ENCODE measurements at places on chromosomes 13 and 19.

GRCh38 chr19:49488863-49489537, 1.6 kb downstream of the RPL13A start:
- DNase-seq: no peak

GRCh38 chr13:104584481-104584880, 1518.3 kb upstream of the SLC10A2 start:
- no peak for DNase-seq

DNA sequence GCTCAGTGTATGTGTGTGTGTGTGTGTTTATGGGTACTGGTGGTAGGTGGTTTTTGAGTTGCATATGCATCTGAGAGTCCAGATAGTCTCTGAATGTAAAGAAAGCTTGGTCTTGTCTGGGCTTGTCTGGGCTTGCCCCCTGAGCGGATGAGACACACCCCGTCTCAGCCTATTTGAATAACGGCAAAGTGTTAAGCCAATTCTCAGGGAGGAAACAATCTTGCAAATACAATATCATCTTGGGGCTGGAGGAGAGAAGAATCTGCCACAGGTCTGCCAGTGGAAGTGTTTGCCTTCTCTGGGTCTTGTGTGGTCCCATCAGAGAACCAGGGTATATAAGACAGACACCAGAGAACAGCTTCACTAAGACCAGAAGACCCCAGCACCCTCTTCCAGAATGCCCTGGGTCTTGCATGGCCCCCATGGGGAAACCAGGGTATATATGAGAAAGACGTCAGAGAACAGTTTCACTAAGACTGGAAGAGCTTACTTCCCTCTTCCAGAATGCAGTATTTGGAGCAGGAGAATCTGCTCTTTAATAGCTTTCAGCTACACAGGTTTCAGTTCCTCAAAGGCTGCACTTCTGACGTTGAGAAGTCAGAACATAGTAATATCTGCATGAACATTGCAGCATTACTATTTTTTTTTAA, 13.3 kb downstream of the CD70 start:
- DNase-seq: no peak

DNA sequence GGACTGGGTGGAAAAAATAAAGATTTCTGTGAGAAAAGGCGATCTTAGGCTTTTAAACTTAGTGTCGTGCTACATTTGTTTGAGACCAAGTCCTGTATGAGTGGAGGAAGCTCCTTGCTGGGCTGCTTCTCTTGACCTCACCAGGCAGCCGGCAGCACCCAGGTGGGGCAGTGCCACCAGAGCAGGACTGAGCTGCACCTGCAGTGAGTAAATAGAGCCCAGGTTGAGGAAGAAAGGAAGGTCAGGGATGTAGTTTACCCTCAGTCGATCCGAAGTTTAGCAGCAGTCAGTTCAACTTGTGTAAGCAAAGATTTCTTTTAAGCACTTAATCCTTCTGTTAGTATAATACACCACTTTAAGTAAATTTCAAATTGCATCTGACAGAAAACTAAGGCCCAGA, 13.6 kb downstream of the HNRNPM start:
- no peak for DNase-seq

DNA sequence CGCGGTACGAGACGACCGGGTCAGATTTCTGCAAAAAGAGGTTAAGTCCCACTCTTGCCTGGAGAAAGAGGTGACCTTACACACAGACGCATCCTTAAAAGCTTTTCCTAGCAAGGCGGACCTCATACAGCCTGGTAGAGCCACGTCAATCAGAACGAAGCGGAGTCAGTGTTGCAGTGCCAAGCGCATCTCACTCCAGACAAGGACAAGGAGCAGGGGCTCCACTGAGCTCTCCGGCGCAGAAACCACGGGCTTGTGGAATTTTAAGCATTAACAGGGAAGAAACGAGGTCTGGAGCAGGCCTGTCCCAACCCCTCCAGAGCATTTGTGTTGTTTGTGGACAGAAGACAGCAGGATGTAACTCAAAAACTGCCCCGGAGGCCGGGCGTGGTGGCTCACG, 7.1 kb downstream of the EEF2 start:
- no peak for DNase-seq

GRCh38 chr19:17390665-17391370, 3.2 kb downstream of the CCDC194 start:
- DNase-seq: peak; percentile 75

DNA sequence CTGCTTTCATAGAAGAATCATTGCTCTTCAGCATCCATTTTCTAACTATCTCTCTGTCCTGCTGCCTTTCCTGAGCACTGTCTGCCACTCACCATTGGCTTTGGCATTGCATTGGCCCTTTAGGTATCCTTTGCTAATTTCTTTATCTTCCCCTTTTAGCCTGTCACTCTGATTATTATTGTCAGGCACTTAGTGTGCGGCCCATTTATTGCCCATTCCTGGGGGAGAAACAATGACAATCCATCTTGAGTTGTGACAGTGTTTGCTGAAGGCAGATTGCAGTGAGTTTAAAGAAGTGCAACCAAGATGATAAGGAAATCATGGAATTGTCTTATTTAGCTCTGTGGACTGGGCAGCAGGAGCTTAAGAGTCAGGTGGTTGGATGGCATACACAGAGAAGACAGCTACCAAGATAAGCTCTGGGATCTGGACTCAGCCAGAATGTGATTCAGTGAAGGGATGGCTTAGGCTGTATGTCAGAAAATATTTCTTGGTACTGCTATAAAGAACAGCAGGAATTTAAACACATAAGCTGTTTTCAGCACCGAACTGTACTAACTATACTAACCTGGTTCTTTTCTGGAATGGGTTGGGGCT, 25.3 kb downstream of the B3GLCT start:
- no peak for DNase-seq

DNA sequence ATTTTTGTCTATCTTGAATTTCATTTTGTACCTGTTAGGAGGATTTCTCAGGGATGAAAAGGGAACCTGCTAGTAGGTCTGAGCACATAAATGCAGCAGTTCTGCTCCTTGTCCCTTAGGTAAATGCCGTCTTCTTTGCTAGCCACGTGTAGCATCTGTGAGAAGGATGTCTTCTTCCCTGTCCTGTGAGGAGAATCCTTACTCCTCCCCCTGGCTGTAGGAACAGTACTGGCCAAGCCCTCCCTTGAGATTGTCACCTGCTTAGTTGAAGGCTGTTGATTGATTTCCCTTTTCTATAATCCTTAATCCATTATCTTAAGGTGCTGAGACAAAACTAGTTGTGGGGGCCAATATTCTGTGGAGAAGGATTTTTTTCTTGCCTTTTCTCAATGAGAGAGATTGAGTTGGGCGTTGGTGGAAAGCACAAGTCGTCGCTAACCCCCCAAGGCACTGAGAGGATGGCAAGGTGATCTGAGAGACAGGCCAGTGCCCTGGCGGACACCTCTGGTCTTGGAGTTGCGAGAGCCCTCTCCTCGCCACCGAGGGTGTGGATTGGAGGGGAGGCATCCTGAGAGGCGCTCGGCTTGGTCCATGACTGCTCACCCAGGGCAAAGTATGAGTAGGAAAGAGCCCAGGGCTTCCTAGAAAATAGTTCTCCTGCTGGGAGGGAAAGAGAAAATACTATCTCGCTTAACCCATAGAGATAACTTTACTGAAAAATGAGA, 216.7 kb downstream of the ATP8A2 start:
- no peak for DNase-seq

GRCh38 chr13:102945324-102945815, 99.5 kb downstream of the ERCC5 start:
- no peak for DNase-seq

GRCh38 chr19:15210323-15210781, 9.6 kb upstream of the NOTCH3 start:
- no peak for DNase-seq

- DNase-seq: no peak
Observed at GRCh38 chr19:55652311-55653128, 2.3 kb upstream of the U2AF2 start.

DNA sequence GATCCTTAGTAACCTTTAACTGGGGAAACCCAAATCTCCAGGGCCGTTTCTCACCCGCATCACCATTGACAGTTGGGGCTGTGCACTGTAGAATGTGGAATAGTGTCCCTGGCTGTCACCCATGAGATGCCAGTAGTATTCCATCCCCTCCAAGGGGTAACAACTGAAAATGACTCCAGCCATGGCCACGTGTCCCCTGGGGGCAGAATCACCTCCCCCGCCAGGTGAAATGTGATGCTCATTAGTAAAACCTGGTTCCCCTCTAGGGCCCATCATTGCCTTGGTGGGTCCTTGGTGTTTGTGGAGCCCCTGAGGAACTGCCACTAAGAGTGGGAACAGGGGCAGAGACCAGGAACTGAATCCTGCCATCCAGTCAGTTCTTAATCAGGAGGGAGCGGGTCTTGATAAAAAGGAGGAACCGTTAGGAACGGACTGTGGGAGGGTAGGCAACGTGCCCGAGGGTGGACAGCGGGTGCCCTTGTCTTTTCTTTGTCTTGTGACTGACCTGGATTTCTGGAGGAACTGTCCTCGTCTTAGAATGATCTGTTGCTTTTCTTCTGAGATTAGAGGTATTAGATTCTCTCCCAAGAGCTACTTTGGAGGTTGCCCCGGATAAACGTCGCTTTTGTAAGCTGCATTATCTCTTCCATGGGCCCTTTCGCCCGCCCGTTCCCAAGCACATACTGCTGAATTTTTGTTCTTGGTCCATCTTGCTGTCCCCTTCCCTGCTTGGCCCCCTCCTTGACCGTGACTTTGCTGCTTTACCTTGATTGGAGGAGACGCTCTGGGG, 3.5 kb downstream of the MYO9B start:
- DNase-seq: no peak

DNA sequence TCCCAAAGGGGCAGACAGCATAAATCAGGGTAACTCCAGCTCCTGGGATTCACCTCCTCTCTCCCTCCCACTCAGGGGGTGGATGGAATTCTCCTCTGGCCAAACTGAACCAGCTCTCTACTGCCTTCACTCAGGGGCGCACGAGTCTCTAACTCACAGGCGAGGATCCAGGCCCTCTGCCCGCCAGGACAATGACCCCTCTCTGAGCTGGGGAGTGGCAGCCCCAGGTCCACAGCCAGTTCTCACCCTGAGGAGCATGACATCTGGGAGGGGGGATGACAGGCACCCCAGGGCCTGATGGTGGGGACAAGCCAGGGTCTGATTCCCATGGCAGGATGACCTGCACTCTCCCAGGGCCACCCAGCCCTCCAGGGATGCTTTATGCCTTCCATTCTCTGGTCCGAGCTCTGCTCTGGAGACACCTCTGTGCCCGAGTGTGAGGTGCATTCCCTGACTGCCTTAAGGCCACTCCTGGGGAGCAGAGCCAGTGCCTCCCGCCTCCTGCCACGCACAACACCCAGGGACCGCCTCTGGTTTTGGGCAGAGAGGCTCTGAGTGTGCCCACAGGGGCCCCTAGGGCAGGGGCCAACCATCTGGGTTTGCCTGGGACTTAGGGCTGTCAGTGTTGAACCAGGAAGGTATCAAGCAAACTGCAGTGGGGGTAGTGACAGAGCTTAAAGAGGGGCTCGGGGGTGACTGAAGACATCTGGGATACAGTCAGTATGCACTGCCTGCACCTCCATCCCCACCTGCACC, 66.2 kb downstream of the GNG7 start:
- DNase-seq: no peak

DNA sequence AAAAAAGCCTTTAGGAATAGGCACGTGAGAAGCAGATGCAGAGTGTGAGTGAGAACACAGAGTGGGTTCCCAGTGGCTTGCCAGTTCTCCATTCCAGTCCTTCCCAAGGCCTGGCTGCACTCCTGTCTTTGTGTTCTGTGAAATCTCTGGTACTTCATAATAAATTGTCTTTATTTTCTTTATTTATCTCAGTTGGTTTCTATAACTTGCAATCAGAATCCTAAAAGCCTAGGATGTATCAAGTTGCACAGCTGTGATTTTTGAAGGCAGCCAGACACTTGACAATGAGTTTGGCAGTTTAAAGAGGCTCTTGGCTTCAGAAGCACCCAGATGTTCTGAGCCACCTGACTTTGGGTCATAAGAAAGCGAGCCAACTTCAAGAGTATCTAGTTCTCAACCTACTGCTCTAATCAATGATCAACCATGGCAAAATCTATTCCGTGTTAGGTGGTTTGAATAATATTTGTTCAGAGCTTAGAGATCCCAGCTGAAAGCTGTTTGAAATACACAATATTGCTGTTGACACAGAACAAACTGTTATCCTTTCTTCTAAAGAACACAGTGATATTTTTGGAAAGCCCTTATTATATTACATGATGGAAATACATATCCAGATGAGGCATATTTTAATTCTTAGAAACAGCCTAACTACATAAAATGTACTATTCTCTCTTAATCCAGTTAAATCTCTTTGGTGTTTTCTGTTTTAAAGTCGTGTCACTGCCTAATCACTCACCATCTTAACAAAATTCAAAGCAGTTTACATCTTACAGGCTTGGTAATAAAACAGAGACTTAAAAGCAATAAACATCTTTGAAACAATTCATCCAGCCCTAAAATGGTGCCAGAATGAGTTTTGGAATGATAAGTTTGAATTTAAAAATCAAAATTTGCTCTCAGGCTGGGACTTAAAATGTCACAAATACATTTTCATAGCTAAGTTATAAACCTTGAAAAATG, 483.0 kb upstream of the NBEA start:
- no peak for DNase-seq

GRCh38 chr13:105139380-105140285, 1395.8 kb downstream of the EFNB2 start:
- peak; percentile 22 for DNase-seq

DNA sequence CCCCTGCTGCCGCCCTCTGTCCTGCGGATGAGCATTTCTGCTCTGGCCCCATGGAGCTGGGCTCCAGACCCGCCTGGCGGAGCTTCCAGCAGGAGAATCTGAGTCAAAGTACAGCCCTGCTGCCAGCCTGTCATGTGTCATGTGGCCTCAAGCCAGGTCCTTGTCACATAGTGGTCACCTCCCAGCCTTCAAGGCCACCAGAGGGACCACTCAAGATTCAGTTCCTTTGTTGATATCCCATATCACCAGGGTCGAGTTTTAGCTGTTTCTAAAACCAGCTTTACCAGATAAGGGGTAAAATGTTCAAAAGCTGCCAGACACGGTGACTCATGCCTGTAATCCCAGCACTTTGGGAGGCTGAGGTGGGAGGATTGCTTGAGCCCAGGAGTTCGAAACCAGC, 13.4 kb downstream of the THOP1 start:
- DNase-seq: no peak

DNA sequence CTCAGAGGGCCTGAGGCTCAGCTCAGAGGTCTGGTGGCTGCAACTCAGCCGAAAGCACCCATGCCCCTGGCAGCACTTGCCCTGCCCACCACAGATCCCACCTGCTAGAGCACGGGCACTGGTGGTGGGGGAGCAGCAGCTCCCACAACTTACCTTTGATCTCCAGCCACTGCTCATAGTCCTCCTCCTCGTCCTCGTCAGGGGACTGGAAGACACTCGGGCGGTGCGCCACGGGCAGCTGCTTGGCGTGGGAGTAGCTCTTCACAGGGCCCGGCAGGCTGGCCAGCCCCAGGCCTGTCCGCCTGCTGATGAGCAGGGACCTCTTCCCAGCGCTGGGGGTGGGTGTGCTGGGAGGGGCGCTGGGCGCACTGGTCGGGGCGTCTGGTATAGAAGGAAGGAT, 14.6 kb downstream of the SUGP1 start:
- no peak for DNase-seq

- no peak for DNase-seq
Observed at GRCh38 chr13:33931397-33932311, 113.7 kb downstream of the RFC3 start.

- DNase-seq: no peak
Observed at GRCh38 chr13:50370303-50370950, 355.2 kb downstream of the KCNRG start.

- no peak for DNase-seq
Observed at GRCh38 chr13:100738176-100738855, 63.7 kb upstream of the TMTC4 start.

Measured in activated T-helper 1 cell treated with anti-CD3 and anti-CD28 coated beads, Interleukin-2, amount 50 U/mL, for 16 hours (primary cell).